CD4-positive, alpha-beta T cell treated with Interleukin-17A for 1 hour (primary cell): ENCODE measurements at places on chromosomes 3 and 15.

DNA sequence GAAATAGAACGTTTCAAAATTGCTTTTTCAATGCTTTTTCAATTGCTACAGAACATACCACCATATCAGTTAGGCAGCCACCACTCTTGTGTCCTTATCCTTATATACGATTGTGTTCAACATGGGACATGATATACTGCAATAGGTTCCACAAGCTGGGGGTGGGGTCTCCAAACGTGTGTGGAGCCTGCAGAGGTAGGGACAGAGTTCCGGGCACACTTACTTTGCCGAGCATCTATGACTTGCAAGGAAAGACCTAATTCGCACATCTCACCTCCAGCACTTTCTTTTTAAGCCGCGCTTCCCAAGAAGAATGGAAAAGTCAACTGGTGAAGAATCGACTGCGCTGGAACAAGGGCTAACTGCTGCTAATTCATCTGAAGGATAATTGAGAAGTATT is 39.6 kb upstream of the SFMBT1 start:
- DNase-seq = no peak

DNA sequence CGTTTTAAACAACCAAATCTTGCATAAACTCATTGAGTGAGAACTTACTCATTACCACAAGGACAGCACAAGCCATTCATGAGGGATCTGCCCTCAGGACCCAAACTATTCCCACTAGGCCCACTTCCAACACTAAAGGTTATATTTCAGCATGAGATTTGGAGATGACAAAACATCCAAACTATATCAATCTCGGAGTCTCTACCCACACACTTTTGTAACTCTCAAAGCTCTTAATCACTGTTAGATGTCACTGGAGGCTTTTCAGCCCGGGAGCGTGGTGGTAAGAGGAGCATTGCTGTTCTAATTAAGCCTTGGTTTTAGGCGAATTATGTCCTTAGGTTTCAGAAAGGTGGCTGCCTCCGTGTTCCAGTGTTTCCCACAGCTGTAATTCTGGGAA is 86.3 kb downstream of the CNTN6 start:
- DNase-seq = no peak

DNA sequence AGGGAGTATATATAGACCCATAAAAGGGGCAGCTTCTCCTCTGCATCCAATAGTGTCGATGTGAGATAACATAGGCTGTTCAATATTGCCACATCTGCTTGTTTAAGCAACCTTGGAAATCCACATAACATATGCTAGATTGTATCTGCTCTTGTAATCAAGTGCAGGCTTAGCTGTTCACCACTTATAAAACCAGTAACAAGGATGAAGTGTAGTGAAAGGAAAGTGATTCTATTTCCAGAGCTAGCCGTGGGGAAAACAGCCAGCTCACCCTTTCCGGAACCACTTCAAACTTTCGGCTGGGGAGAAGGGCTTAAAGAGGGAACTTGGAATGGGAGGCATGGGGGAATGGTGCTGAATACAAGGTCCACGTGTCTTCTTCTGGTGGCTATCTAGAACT is 204.0 kb downstream of the TAFA4 start:
- DNase-seq = no peak

DNA sequence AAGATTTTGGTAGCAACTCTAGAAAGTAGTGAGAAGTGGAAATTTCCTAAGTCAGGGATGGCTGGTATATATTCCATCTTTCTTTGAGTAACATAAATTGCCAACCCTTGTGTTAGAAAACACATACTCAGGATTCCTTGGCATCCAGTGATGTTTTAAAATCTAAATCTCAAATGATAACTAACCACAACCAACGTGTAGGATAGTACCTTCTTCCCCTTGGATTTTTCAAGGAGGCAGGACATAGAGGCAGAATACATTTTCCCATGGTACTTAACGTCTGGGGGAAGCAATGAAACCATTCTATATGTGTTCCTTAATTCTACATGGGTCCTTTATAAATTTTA is 93.4 kb downstream of the WDR76 start:
- no peak for DNase-seq

DNA sequence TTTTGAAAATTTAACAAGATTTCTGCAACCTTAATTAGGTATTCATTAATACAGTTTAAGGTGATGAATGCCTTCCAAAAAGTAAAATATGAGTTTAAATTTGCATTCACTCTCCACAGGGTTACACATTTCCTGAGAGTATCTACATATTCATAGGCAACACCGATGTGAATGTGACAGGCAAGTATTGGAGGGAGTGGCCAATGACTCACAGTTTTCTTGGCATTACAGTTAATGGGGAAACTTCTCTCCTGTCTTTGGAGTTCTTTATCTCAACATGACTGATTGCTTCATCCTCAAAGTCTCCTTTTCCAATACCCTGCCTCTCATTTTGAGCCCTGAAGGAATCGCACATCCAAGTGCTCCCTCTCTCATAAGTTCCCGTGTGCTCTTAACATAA is 181.9 kb upstream of the CHL1 start:
- DNase-seq = no peak

DNA sequence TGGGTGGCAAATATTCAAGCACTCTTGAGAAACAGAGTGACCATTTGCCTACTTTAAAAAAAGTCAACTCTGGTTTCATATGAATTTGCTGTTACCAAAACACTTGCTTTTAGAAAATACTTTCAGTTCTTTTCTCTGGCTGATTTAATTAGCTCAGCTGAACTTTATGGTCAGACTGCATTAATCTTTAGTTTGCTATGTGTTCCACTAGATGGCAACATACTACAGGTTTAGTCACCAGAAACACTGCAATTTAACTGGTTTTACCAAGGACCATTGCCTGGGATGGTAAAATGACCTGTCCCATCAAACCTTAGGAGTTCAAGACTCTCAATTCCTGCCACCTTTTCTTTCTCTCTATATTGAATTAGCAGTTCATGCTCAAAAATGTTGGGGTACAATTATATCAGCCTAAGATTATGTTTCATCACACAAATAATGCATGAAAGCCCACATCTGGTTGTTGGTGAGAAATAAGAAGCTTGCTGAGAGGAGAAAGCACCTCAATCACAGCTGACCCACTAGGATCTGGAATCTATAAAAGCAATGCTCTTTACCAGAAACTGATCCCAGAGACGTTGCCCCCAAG is 14.2 kb downstream of the EIF4E3 start:
- DNase-seq = peak; percentile 73

GRCh38 chr15:79853492-79854328 is 43.1 kb downstream of the MTHFS start:
- peak; percentile 64 for DNase-seq

DNA sequence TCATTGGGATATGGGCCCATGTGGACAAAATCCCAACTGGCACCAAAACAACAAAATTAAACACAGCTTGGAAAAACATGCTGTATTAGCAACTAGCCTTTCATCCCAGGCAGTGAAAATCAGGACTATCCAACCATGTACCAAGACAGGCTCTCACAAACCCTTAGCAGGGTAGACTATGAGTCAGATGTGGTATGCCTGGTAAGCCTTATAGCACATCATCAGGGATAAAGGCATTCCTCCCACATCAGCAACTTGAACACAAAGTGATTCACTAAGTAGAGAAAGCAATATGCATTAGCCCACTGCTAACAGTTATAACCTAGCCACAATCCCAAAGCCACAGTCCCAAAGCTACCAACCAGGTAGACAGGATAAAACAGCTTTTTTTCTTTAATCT is 8.0 kb downstream of the CEP152 start:
- no peak for DNase-seq
